Kidney glomerular epithelial cell (primary cell): ENCODE measurements at places on chromosomes 1 and 21.
A peak's percentile ranks its signal among the peaks of the same experiment; 100 is the strongest.

DNA sequence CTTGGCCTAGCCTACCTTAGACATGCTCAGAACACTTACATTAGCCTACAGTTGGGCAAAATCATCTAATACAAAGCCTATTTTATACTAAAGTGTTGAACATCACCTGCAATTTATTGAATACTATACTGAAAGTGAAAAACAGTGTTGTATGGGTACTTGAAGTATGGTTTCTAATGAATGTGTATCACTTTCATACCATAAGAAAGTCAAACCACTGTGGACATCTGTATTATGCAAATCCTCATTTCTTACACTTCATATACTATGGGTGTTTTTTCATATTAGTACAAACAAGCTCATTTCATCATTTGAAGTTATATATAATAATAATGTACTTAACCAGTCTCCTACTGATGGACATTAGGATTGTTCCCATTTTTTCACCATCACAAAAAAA is 41.2 kb downstream of the TDRD5 start:
- DNase-seq = no peak

DNA sequence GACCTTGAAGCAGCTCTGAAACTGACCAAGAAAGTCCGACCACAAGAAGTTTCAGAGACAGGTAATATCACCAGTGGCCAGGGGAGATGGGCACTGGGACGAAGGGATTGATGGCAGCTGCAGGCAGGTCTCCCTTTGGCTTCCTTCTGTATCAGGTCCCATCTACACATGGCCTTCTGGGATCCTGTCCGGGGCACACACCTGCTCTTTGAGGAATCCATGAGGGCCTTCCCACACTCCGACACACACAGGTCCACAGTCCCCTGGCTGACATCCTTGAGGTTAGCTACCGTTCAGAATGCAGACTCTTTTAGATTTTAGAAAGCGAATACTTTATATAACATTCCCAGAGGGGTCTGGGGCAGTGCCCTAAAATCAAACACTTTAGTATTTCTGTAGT is 26.5 kb upstream of the TMEM125 start:
- DNase-seq = no peak

GRCh38 chr1:154154534-154155191 is at the start of gene NUP210L:
TSS of gene NUP210L (minus strand) at chr1:154155073.
- DNase-seq = no peak

- no peak for DNase-seq
These were observed 7.8 kb downstream of the CLDN19 start for GRCh38 chr1:42732126-42732680.

GRCh38 chr1:119861547-119861946 is 34.8 kb downstream of the ADAM30 start:
- no peak for DNase-seq

DNA sequence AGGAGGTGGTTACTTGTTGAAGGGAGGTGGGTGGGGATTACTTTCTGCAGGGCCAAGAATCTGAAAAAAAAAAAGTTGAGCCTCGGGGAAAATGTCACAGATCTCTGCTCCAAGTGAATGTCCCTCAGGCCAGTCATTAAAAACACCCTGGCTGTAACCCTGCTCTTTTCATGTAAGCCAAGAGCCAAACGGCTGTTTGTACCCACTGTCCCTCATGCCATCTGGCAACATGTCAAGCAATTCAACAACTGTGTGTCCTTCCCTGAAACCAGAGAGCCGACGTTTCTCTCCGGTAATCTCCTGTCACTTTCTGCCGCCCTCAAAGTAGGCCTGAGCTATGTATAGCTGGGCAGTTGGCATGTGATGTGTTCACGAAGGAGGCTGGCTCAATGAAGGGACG is 14.7 kb downstream of the CASQ2 start:
- DNase-seq = no peak

DNA sequence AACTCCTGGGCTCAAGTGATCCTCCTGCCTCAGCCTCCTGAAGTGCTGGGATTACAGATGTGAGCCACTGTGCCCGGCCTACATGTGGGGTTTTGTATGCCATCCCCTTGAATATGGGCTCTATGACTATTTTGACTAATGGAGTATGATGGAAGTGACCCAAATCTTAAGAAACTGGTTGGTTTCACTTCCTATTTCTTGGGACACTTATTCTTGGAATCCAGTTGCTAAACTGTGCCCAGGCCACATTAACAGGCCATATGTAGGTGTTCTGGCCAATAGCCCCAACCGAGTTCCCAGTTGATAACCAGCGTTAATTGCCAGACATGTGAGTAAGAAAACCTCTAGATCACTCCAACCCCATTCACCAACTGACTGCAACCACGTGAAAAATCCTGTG is 36.3 kb upstream of the CLIC4 start:
- no peak for DNase-seq

DNA sequence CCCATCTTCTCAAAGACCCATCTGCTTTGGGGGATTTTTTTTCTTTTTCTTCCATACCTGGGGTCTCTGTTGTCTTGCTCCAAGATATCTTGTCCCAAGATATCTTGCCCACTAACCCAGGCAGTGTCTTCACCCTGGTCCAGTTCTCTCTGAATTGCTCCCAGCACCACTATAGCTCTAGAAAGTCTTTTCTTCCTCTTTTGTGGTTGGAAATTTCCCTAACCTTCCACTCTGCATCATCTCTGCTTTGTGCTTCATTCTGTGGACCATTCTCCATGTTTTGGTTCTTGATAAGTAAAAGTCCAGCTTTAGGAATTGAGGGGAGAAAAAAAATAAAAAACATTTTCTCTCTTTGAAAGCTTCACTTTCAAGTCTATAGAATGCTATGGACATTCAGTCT is 20.9 kb downstream of the STYXL2 start:
- DNase-seq = no peak

DNA sequence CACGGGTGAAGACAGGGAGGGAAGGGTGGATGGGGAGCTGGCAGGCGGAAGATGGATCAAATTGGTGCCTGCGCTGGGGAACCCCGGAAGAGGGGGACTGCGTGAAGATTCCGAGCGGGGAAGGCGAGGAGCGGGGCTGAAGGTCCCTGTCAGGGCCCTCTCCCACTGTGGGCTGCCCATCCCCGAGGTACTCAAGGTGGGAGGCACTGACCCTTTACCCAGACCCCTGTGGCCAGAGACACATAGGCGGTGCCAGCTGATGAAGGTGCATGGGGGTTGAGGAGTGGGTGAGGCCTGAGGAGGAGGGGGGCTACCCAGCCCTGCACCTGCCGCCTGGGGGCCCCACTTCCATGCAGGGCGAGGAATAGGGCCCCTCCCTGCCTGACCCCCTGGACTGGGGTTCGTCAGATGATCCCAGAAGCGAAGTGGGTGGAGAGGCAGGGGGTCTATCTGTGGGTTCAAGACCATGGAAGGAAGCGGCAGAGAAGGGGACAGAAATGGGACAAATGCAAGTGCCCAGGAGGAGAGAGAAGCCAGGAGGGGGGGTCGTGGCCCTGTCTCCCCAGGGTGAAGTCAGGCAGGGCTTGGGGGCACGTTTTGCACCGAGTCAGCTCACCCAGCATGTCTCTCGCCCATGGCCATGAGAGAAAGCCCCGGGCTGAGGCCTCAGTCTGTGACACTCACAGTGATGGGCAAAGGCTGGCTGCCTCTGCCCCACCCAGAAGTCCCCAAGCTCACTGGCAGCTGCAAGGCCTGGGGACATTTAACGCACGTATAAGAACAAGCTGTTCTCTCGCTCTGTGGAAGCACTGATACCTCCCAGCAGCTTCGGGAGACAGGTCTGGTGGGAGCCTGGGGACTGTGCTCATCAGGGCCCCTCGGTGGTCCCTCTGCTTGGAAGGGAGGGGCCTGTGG is 7.0 kb upstream of the MMEL1 start:
- no peak for DNase-seq

DNA sequence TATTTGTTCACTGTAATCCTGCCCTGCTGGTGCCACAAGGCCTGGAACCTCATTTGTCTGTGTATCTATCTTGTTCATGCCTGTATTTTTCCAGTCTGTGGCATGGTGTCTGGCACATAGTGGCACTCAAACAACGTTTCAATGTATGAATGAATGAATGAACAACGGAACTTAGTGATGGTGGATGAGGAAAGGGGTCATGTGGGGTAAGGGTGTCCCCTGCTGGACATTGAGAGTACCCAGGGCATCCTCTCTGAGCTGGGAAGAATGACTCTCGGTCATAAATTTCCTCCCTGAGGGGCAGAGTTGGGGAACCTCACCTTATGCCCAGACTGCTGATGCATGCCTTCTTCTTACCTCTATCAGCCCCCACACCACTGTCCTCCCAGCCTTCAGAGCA is 18.9 kb upstream of the ZNF683 start:
- peak; percentile 18 for DNase-seq

- no peak for DNase-seq
These were observed 12.6 kb upstream of the PPM1J start for GRCh38 chr1:112727716-112728115.

GRCh38 chr1:229640455-229640854 is 14.4 kb downstream of the URB2 start:
- no peak for DNase-seq

DNA sequence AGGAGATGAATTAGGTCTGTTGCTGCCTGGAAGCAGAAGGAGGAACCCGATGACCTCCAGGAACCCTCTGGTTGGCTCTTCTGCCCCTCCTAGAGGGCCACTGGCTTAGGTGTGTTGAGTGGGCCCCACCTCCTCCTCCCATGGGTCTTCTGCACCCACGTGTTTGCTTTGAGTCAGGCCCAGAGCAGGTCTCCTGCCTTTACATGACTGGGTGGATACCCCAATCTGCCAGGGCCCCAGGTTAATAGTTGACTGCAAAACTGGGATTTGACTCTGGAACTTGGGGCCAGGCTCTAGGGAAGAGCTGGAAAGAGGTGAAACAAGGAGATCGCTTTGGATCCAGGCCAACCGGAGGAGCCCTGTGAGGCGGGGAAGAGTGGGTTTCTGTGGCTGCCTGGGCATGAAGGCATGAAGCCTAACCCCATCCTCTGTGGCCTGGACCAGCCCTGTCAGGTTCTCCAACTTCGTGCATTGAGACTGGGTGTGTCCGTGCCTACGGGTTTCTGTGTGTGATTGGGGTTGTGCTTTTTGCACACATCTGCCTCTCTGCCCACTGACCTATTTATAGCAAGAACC is 7.8 kb upstream of the LAD1 start:
- DNase-seq = no peak

- DNase-seq = no peak
These were observed 99.5 kb downstream of the FGGY start for GRCh38 chr1:59396387-59396786.

DNA sequence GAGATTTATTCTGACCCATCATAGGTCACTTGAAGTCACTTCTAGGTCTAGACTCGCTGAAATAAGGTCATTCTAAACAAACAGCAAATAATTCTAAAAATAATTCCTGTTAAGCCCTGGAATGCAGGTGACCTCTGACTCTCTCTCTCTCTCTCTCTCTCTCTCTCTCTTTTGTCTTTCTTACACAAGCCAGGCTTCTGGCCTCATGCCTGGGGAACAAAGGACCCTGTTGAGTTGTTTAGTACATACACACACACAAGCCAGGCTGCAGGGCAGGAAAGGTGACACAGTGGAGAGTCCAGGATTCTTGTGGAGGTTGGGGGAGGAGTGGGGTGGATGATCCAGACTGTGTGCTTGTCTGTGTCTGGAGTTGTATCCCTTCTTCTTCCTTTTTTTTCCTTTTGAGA is 4.0 kb upstream of the MEX3A start:
- DNase-seq = peak; percentile 34

DNA sequence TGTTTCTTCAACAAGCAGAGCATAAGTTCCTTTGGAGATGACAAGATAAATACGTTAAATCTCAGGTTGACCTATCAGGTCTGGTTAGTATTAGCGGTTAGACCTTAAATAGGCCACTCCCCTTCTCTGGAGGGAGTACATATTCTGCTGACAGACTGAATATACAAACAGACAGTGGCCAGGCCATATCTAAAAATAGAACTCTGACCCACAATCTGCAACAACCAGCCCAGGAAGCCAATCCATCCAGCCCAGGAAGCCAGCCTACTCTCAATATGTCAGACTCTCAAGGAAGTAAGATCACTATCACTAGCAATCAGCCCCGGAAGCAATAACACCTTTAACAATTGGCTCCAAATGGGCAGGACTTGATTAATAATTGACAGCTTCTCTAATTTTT is 6.7 kb downstream of the IL20 start:
- no peak for DNase-seq
